ENCODE measurements at places on chromosomes 7 and 10. TPM values are rescaled to one million over a fixed set of nuclear protein-coding genes. Genes with fewer than 3 reads are reported as not detected.

Gene ASZ1
- total RNA-seq = not detected

Gene PIK3AP1
- total RNA-seq = 2.9 TPM

Gene ATP6V0E2
- total RNA-seq = 29.1 TPM

Gene TRIM74
- total RNA-seq = not detected

Gene OLAH
- not detected for total RNA-seq

Gene LIPK
- total RNA-seq = not detected

Gene DPP6
- total RNA-seq = not detected

Gene EFCAB10
- total RNA-seq = not detected

Data from A375 (cell line).